Muscle of back (tissue), 13 donors: ENCODE measurements at places on chromosomes 16 and 17. TPM values are rescaled to one million over a fixed set of nuclear protein-coding genes. Genes with fewer than 3 reads are reported as not detected.

GRCh38 chr16:12256921-12257320 lies 280.4 kb downstream of the SNX29 start:
- no peak for DNase-seq

DNA sequence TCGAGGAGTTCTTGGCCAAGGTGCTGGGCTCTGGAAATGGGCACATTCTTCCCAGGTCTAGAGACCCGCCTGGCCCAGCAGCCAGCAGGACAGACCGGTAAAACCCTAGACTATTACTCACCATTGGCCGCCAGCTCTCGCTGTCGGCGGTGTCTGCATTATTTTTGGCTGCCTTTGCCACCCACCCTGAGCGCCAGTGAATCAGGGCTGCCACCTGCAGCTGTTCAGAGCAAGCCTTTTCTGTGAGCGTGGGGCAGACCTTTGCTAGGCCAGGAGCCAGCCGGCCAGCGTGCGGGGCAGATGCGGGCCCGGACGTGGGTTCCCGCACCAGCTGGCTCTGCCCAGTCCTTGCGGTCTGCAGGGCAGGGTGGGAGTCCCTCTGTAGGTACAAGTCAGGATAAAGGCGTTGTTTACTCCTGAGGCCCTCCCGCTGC lies 15.8 kb upstream of the CLEC18A start:
- no peak for DNase-seq

DNA sequence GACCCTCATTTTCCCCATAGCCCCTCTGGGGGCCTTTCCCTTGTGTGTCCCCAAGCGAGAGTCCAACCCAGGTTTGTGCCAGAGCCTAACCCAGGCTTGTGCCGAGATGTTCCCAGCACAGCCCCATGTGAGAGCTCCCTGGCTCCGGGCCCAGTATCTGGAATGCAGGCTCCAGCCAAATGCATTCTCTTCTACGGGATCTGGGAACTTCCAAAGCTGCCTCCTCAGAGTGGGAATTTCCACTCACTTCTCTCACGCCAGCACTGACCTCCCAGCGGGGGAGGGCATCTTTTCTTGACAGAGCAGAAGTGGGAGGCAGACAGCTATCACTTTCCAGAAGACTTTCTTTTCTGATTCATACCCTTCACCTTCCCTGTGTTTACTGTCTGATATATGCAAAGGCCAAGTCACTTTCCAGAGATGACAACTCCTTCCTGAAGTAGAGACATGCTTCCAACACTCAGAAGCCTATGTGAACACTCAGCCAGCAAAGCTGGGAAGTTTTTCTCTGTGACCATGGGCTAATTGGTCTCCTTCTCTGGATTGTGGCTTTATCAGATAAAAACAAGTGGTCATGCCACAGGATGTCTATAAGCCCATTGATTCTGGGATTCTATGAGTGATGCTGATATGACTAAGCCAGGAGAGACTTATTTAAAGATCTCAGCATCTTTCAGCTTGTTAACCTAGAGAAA lies 2.5 kb upstream of the CCL2 start:
- DNase-seq = peak; percentile 95

GRCh38 chr16:4693956-4694641 lies 737 bp downstream of the NUDT16L1 start:
- peak; percentile 48 for DNase-seq

DNA sequence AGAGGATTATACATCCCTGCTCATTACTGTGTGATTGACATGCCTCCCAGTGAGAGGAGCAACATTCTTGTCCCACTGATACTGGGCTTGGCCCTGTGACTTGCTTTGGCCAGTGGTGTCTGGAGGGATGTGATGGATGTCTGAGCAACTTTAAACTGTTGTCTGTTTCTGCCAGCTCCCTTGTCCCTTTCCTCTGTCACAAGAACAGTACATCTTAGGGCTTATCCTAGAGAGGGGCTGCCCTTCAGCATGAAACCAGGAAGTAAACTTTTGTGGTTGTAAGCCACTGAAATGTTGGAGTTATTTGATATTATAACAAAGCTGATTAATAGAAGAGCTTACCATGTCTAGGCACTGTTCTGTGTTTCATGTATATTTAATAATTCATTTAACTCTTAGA lies 82.9 kb upstream of the GPRC5B start:
- no peak for DNase-seq

GRCh38 chr17:38896346-38896954 lies 26.6 kb downstream of the LASP1 start:
- no peak for DNase-seq

DNA sequence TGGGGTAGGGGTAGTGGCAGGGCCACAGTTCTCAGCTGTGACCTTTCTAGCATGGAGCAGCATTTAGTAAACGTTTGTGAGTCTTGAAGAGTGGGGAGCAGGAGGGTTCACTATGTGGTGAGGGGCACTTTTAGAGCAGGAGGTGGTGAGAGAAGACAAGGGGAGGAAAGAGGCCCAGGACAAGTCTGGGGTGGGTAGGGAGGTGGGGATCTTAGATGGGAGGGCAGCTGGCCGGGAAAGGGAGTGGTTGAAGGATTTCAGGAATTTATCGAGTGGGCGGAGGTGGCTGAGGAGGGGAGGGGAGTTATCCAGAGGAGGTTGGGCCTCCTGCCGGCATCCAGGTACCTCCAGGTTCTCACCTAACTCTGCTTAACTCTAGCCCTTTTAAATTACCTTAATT lies 1.9 kb downstream of the CLEC16A start:
- no peak for DNase-seq

DNA sequence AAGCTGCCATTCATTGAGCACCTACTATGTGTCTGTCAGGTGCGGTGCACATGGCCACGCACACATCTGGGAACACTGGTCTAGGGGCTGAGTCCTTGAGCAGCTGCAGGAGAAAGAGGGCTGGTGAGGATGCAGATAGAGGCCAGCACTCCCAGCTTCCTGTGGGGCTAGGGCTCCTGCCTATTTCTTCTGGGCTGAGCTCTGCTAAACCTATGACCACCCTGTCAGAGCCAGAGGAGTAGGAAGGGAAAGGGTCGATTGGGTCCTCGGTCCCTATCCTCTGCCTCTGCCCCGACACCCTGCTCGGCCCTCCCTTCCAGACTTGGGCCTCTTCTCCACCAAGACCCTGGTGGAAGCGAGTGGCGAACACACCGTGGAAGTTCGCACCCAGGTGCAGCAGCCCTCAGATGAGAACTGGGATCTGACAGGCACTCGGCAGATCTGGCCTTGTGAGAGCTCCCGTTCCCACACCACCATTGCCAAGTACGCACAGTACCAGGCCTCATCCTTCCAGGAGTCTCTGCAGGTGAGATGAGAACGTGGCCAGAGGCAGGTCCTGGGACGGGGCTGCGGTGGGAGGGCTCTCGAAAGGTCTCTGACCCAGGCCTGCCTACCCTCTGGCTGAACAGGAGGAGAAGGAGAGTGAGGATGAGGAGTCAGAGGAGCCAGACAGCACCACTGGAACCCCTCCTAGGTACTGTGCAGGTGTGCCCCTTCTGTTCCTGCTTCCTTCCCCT lies 4.0 kb upstream of the TMEM88 start:
- no peak for DNase-seq

DNA sequence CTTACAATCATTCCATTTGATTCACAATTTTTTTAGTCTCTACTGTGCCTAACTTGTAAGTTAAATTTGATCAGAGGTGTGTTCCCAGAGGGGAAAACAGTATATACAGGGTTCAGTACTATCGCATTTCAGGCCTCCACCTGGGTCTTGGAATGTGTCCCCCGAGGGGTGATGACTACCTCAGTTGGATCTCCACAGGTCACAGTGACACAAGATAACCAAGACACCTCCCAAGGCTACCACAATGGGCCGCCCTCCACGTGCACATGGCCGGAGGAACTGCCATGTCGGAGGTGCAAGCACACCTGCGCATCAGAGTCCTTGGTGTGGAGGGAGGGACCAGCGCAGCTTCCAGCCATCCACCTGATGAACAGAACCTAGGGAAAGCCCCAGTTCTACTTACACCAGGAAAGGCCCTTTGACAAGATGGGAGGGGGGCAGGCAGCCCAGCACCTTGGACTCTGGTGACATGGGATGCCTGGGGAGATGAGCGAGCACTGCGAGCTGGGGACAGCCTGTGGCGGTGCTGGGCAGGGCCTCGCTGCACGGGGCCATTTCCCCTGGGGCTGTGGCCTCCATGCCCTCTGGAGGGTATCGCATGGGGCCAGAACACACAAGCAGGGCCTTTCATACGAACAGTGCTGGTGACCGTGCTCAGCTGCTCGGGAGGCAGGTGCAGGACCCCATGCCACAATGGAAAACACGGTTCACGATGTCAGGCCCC lies 33.9 kb downstream of the PDIA2 start:
- DNase-seq = no peak

DNA sequence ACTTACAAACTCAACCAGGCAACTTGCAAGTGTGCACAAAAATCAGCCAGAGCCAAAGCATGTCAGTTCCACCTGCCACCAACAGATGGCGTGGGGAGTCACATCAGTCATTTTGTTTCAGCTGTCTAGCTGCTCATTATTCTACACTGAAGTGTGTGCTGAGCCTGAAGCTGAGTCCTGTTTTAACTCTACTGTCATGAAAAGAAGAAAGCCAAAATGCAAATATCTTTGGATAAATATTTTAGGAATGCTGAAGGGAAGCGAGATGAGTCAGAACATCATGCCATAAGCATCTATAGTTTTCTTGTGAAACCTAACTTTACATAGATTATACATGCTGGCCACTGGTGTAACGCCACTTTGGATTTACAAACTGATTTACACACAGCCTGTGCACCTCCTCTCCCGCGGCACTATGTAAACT lies 172.6 kb downstream of the CDK5R1 start:
- peak; percentile 71 for DNase-seq

DNA sequence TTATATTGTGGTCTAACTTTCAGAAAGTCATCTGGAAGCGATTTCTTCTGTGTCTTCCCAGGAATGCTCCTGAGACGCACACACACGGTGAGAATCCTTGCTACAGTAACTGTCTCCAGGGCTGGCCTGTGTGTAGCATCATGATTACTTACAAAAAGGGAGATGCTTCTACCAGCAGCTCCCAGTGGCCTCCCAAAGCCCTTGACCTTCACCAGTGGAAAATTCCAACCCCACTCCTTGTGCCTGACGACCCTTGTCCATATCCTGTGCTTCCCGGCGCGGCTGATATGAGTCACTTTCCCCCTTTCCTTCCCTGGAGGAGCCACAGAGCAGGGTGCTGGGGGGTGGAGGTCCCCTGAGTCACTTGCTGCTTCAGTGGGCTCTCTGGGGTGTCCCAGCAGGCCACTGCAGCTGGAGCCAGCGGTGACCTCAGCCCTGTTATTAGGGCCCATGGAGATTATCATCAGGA lies 22.1 kb upstream of the NAT9 start:
- no peak for DNase-seq

DNA sequence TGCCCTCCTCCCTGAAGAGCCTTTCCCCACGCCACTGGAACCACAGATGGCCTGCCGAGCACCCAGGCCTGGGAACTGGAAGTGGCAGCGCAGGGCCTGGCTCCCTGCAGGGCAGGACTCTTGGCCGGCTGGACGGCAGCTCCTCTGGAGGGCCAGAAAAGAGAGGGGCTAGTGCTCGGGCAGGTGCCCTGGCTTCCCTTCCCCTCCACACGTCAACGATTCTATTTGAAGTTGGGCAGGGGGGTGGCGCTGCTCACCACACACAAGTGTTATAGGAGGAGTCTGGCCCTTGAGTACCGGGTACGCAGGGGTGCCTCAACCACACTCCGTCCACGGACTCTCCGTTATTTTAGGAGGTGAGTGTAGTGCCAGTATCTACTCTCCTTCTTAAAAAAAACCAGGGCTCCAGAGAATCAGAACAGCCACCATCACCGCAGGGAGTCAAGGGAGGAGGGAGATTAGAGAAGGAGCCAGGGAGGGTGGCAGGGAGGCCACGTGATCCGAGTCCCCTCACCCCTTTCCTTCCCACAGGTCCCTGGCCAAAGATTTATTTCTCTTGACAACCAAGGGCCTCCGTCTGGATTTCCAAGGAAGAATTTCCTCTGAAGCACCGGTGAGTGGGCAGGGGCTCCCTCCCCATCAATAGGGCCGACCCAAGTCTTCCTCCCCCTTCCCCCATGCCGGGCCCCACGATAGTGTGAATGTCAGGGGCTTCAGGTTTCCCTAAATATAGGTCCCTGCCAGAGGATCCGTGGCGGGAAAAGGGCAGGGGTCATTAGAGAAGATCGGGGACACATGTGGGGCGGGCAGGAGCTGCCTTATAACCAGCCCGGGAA lies 1.4 kb upstream of the ALDOA start:
- DNase-seq = peak; percentile 72

DNA sequence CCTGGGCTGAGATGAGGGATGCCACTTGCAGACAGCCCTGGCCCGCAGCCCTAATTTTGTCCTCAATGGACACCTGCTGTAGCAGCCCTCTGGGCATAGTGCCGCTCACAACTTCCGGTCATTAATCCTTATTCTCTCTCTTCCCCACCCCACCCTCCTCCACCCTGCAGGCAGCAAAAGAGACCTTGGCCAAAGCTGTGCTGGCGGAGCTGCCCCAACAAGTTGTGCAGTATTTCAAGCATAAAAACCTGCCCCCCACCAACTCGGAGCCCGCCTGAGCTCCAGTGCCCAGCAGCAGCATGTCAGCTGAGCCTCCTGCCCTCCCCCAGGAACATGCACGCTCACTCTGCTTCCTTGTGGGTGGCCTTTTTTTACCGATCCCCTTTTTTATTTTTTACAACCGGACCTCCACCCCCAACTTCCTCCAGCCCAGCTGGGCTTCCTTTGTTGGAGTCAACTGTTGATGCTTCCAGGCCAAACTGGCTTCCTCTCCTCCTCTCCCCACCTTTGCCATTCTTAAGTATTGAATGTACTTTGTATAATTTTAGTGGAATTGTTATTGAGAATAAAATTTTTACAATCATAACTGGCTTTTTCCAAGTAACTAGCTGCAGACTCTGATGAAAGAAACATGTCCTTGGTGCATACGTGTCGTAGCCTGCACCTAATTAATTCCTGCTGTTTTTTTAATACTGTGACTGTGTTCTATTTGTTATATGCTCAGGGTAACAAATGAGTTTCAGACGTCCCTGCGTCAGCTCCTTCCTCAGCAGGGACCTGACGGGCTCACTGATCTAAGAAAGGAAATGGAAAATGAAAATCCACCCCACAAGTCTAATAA lies 38.2 kb downstream of the PSME3IP1 start:
- DNase-seq = peak; percentile 80

- no peak for DNase-seq
These were observed 16.9 kb downstream of the TMEM235 start for GRCh38 chr17:78248051-78248914.

DNA sequence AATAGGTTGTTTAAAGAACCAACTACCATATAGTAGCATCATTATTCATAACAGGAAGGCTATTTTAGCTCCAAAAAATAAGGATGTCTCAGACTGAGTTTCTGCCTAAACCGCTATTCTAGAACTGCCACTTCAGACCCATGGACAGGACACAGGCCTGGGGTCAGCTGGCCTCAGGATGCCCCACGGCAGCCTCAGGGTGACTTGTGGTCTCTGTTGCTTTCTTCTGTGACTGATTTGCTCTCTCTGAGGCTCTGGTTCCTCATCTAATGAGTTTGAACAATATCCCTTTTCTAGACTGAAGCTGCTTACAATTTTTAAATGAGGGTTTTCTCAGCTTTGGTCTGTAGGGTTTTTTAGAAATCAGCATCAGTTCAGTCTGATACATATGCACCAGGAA lies 31.8 kb upstream of the IRF8 start:
- no peak for DNase-seq

TP53TG3B gene
- not detected for polyA plus RNA-seq

CFAP97D1 gene
- not detected for polyA plus RNA-seq

THUMPD1 gene
- polyA plus RNA-seq = 31.3 TPM

ESRP2 gene
- 1.5 TPM for polyA plus RNA-seq

MGRN1 gene
- polyA plus RNA-seq = 30.9 TPM

MYADML2 gene
- polyA plus RNA-seq = 18.0 TPM

GGT6 gene
- 0.36 TPM for polyA plus RNA-seq

WFDC1 gene
- polyA plus RNA-seq = 1.7 TPM

AXIN2 gene
- 14.2 TPM for polyA plus RNA-seq

HBA1 gene
- polyA plus RNA-seq = 2,470 TPM

TBC1D28 gene
- not detected for polyA plus RNA-seq

GUCY2D gene
- not detected for polyA plus RNA-seq
